Inflammatory macrophage treated with lipopolysaccharide for 4 hours (primary cell): ENCODE measurements at places on chromosomes 13 and 19.
A peak's percentile ranks its signal among the peaks of the same experiment; 100 is the strongest.

- no peak for DNase-seq
These were observed 171.8 kb upstream of the UBL3 start for GRCh38 chr13:30022256-30022655.

DNA sequence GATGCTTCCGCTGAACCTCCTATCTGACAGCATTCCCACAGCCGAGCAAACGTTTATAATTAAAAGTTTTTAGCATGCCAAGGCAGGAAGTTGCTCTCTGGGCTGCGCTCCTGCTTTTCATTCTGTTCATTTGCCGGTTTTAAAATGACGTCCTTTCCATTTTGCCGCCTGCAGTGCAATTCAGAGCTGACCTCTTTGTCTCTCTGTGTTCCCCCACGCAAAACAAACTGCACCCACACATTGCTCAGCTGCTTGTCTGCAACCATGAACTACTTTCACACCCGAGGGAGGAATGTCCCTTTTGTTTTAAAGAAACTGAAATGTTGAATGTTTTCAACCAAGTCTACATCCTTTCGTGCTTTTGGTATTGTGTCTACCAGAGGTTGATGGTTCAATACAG lies 416.5 kb downstream of the EFNB2 start:
- no peak for DNase-seq

DNA sequence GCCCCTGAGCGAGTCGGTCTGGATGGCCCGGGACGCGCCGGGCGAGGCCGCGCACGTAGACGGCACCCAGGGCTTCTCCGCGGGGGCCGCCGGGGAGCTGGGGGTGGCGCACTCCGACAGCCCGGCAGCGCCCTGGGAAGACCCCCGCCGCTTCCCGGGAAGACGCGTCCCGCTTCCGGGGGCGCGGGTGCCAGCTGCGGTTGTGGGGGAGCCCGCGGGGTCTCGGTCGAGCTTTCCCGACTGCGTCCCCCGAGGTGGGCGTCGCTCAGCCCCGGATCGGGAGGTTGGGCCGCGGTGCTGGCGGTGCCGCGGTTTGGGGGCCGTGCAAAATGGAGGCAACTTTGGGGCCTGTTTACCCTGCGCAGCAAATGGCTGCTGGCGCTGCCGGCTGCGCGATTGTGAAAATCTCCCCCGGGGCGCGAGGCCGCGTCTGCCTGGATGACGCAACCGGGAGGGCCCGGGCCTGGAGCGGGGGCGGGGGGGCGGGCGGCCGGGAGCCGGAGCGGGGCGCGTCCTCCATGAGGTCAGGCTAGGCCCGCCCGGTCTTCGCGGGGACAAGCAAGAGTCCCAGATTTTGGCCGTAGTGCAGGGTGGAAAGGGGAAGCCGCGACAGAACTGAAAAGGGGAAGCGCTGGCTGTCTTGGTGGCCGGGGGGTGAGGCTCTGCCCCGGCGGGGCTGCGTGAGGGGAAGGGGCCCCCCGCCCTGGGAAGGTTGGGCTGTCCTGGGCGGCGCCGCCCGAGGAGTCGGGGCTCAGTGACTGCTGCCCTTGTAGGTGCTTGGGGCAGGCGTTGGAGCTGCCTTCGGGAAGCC lies 11.3 kb downstream of the PEAK3 start:
- DNase-seq: peak; percentile 98

DNA sequence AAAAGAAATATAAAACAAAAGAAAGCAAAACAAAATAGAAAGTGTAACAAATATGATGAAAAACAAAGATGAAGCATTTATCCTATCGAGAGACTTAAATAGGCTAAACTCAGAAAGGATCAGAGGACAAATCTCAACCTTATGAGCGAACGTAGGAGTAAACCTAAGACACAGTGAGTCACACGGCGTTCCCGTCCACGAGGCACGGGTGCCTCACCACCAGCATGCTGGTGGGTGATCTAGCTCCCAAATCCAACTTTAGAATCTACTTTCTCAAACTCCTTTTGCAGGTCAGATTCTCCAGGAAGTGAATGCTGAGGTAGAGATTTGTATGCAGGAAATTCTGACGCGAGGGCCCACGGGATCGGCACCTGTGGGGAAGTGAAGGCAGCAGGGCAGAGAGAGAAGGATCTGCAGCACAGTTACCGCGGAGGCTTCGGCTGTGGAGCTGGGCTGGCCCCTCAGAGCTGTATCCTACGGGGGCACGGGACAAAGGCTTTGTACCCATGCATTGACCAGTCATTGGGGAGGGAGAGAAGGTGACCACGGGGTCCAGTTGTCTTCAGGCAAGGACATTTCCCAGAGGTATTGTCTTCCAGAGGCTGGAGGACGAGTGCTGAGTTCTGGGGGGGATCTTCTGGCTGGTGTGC lies 7.5 kb upstream of the MIER2 start:
- no peak for DNase-seq

DNA sequence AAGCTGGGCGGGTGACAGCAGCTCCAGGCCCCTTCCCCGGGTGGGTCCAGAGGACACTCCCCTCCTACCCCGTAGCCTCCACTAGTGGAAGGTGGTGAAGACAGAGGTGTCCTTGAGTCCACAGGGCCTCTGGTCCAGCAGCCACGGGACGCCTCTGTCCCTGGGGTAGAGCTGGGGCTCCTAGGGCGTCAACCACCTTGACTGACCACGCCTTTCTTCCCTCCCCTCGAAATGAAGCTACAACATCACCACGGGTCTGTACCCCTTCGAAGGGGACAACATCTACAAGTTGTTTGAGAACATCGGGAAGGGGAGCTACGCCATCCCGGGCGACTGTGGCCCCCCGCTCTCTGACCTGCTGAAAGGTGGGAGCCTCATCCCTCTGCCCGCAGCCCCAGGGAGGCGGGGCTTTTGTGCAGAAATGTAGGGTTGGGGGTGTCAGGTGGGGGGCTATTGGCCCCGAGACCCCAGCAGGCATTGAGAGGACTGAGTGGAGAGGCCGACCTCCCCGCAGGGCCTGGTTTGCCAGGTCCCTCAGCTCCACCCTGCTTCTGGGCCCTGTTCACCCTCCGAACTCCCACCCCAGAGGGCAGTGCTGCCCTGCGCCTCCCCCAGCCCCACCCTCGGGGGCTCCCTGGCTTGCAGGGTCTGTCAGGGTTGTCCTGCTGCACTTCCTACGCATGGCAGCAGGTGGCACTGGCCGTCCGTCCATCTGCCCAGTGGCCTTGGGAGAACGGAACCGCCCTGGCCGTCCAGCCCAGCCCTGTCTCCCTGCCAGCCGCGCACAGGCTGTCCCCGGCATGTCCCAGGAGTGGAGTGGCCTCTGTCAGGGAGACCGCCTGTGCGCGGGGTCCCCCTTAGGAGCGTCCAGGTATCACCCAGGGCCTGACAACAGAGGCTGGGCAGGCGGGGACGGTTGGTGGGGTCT lies 15.7 kb downstream of the STK11 start:
- peak; percentile 54 for DNase-seq

- no peak for DNase-seq
These were observed 7.0 kb downstream of the DPF1 start for GRCh38 chr19:38216785-38217641.

- DNase-seq: peak; percentile 36
These were observed 75.8 kb upstream of the UBAC2 start for GRCh38 chr13:99124794-99125316.

GRCh38 chr13:84265257-84265764 lies 383.0 kb upstream of the SLITRK1 start:
- no peak for DNase-seq

GRCh38 chr13:35630551-35631275 lies 154.2 kb upstream of the MAB21L1 start:
- peak; percentile 40 for DNase-seq

- peak; percentile 91 for DNase-seq
These were observed 20.7 kb upstream of the NLRP12 start for GRCh38 chr19:53844849-53845246.
